Fibroblast of villous mesenchyme (primary cell): ENCODE measurements at places on chromosomes 12 and 14. TPM values are rescaled to one million over a fixed set of nuclear protein-coding genes. Genes with fewer than 3 reads are reported as not detected.

Gene ADAM20
- 0.64 and 0.86 TPM in 2 replicates for total RNA-seq

Gene GPR162
- total RNA-seq, result 2.6 and 3.0 TPM in 2 replicates

Gene SSTR1
- total RNA-seq, result 18.7 and 57.9 TPM in 2 replicates

Gene NOS1
- not detected in 2 replicates for total RNA-seq

Gene DPF3
- 6.8 and 10.4 TPM in 2 replicates for total RNA-seq

Gene RHEBL1
- 0.64 and 0.86 TPM in 2 replicates for total RNA-seq

Gene SAV1
- total RNA-seq, result 33.8 and 53.5 TPM in 2 replicates

Gene REM2
- under 0.01 and 0.43 TPM in 2 replicates for total RNA-seq

Gene TCL1A
- total RNA-seq, result not detected in 2 replicates

Gene GZMB
- not detected in 2 replicates for total RNA-seq

Gene BICDL1
- total RNA-seq, result 0.97 and 1.7 TPM in 2 replicates

Gene AMN
- under 0.01 and 0.43 TPM in 2 replicates for total RNA-seq

Gene LPCAT3
- 20.6 and 26.3 TPM in 2 replicates for total RNA-seq

Gene STK38L
- 38.9 and 57.7 TPM in 2 replicates for total RNA-seq

Gene GPR137C
- 0.32 and 0.43 TPM in 2 replicates for total RNA-seq

Gene GPRC5D
- not detected in 2 replicates for total RNA-seq

Gene OTX2
- not detected in 2 replicates for total RNA-seq

Gene MMP17
- 8.6 and 13.9 TPM in 2 replicates for total RNA-seq

Gene CLEC6A
- total RNA-seq, result not detected in 2 replicates

Gene NDRG2
- total RNA-seq, result 1.3 TPM in 1 of 2 replicates, not detected in the other

Gene KLRF2
- not detected in 2 replicates for total RNA-seq

Gene YARS2
- total RNA-seq, result 24.2 and 32.8 TPM in 2 replicates

Gene TMCC3
- total RNA-seq, result 1.6 and 1.7 TPM in 2 replicates

Gene RDH16
- total RNA-seq, result under 0.01 TPM in 2 replicates

Gene ETFBKMT
- 2.3 and 2.6 TPM in 2 replicates for total RNA-seq

Gene B4GALNT1
- 3.0 and 5.2 TPM in 2 replicates for total RNA-seq

Gene IFNG-AS1
- total RNA-seq, result not detected in 2 replicates

Gene SOX5
- total RNA-seq, result 13.8 and 16.8 TPM in 2 replicates

Gene NKX2-1
- not detected in 2 replicates for total RNA-seq

Gene TAS2R9
- not detected in 2 replicates for total RNA-seq

Gene TCTN2
- total RNA-seq, result 12.2 and 13.0 TPM in 2 replicates

Gene KRT8
- 57.0 and 74.7 TPM in 2 replicates for total RNA-seq

Gene KLRC2
- total RNA-seq, result not detected in 2 replicates

Gene RNASE3
- not detected in 2 replicates for total RNA-seq

Gene KRT81
- not detected in 2 replicates for total RNA-seq

Gene LRRC43
- 1.6 and 1.7 TPM in 2 replicates for total RNA-seq

Gene ZDHHC22
- total RNA-seq, result not detected in 2 replicates

Gene STXBP6
- 2.9 and 4.7 TPM in 2 replicates for total RNA-seq

Gene OAS3
- 10.3 and 12.5 TPM in 2 replicates for total RNA-seq

Gene KRT85
- not detected in 2 replicates for total RNA-seq

Gene PIWIL1
- not detected in 2 replicates for total RNA-seq

Gene CLEC2B
- total RNA-seq, result 40.6 and 47.9 TPM in 2 replicates

Gene SIX4
- total RNA-seq, result 8.7 and 14.7 TPM in 2 replicates

Gene TMEM132D
- not detected in 2 replicates for total RNA-seq

Gene ITGB7
- under 0.01 TPM in 1 of 2 replicates, not detected in the other for total RNA-seq

Gene DAO
- not detected in 2 replicates for total RNA-seq

Gene KRT72
- total RNA-seq, result not detected in 2 replicates

Gene RGS6
- total RNA-seq, result not detected in 2 replicates

Gene CPNE6
- not detected in 2 replicates for total RNA-seq

Gene KRT1
- not detected in 2 replicates for total RNA-seq

Gene KRT74
- not detected in 2 replicates for total RNA-seq

Gene CD9
- total RNA-seq, result 120 and 209 TPM in 2 replicates
